NCI-H2107 (cell line): ENCODE measurements at places on chromosomes 4 and X.
A peak's percentile ranks its signal among the peaks of the same experiment; 100 is the strongest.

DNA sequence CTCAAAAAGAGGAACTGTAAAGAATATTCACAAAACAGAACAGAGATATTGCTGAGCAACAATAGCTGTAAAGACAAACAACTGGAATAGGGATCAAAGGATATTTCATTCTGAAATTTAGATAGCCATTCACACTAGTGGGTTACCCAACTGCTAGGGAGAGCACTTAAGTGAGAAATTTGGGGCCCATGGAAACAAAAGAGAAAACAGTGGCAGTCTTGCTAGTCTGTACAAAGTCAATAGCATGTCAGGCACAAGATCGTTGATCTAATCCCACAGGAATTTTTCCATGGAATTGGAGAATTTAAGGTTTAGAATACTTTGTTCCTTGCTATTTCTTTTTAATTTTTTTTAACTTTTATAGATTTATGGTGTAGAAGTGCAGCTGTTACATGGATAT lies 467.0 kb downstream of the PCDH18 start:
- DNase-seq = no peak

- no peak for DNase-seq
Observed at GRCh38 chr4:40915318-40916217, 165.8 kb downstream of the NSUN7 start.

- no peak for DNase-seq
Observed at GRCh38 chr4:88623097-88623496, 30.8 kb downstream of the HERC3 start.

DNA sequence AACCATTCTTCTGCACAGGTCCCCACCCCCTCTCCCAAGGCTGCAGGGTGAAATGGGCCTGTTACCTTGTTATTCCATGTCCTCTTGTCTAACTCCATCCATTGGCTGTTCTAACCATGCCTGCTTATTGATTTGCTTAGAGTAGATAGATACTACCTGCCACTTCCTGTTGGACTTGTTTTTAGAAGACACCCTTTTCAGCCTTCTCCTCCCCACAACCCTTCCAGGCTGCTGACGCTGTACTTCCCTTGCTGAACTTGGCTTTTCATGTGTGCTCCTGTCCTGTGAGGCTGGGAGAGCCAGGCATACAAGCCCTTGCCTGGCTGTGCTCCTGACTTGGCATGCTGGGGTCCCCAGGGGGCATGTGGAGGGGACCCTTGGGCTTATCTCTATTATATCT lies 81.9 kb downstream of the AASDH start:
- no peak for DNase-seq

DNA sequence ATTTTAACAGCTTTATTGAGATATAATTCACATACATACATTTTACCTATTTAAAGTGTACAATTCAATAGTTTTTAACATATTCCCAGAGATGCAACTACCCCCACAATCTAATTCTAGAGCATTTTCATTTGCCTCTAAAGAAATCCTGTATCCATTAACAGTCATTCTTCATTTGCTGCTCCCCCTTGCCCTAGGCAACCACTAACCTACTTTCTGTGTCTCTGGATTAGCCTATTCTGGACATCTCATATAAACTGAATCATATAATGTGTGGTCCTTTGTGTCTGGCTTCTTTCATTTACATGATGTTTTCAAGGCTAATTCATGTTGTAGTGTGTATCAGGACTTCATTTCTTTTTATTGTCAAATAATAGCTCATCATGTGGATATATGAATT lies 105.1 kb upstream of the GRPR start:
- no peak for DNase-seq

DNA sequence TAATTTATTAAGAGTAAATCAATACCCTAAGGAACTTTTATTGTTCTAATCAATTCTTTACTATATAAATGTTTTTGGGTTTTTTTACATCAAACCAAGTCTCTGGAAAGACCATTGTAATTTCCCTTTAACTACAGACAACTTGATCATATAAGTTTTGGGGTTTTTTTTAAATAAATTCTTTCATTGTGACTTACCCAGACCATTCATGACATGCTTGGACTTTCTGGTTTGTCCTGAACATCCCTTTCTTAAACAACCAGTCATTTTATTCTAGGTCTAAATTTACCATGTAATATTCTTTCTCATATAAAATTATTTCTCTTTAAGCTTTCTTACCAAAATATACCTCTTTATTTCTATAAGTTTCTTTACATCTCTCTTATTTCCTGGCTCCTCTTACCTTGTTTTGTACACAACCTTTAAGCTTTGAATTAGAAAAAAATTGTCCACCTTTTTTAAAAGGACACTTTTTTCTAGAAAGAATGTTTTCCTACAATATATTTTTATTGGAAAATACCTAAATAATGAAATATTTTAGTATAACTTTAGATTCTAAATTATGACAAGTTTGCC lies 8.4 kb downstream of the CNGA1 start:
- DNase-seq = no peak

- no peak for DNase-seq
Observed at GRCh38 chrX:98405376-98405775, 1521.7 kb downstream of the RPA4 start.

GRCh38 chr4:2360396-2360730 lies 58.1 kb downstream of the ZFYVE28 start:
- no peak for DNase-seq

GRCh38 chr4:52510939-52511565 lies 148.0 kb downstream of the USP46 start:
- DNase-seq = no peak

DNA sequence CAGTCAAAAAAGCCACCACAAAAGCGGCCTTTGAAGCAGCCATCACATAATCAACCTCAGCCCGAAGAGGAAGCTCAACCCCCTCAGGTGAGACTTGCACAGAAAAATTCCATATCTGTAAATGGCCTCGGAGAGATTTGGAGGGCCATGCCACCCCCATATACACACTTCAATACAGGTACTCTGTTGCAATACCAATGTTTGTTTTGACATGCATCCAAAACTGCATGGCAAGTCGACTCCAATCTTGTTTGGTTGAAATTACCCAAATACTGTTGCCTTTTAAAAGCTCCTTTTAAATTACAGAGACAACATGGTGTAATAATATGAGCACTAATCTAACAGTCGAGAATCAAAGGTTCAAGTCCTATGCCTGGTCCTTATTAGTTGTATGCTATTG lies 5.9 kb downstream of the ENAM start:
- DNase-seq = no peak

DNA sequence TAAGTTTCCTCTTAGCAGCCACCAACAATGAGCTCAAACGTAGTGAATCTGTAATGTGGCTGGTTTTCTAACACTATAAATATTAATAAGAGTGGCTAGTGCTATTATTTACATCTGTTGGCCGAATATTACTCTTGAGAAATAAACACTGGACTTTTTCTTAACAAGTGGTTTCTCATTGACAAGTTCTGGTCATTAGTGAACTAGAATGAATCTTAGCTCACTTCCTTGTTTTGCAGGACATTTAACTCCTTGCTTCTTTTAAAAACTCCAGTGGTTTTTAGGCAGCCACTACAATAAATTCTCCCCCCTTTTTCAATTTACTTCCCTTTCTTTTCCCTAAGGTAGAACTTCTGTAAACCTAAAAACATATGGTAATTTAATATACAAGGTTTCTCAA lies 177.2 kb downstream of the ARAP2 start:
- no peak for DNase-seq

GRCh38 chr4:114180481-114180880 lies 201.0 kb upstream of the ARSJ start:
- DNase-seq = no peak

DNA sequence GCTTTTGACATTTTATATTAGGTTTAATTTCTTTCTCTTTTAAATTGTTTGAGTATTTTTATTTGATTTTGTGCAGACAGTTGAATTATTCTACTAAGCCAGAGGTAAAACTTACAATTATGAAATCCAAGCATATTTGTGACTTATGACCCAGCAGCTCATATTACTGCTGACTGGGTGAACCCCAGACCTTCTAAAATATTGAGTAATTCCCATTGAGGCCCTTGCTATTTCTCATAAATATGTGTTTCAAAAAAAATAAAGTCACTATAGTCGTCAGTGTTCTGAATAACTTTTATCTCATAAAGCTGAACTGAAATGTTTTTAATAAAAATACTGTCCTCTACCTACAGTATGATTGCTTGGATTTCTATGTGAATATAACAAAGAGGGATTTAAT lies 303.1 kb downstream of the IQCM start:
- no peak for DNase-seq

GRCh38 chrX:18415386-18415785 lies 10.0 kb upstream of the CDKL5 start:
- DNase-seq = no peak

- no peak for DNase-seq
Observed at GRCh38 chr4:108838451-108838850, 75.6 kb upstream of the ETNPPL start.

DNA sequence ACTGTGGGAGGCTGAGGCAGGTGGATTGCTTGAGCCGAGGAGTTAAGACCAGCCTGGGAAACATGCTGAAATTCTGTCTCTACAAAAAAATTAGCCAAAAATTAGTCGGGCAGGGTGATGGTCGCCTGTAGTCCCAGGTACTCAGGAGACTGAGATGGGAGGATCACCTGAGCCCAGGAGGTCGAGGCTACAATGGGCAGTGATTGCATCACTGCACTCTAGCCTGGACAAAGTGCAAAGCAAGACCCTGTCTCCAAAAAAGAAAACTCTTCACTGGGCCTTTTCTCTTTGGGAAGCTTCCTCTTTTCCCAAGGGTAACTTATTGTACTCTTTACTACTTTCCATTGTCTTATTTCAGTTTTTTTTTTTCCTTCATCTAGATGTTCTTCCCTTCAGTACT lies 88.9 kb downstream of the UBE2K start:
- no peak for DNase-seq

DNA sequence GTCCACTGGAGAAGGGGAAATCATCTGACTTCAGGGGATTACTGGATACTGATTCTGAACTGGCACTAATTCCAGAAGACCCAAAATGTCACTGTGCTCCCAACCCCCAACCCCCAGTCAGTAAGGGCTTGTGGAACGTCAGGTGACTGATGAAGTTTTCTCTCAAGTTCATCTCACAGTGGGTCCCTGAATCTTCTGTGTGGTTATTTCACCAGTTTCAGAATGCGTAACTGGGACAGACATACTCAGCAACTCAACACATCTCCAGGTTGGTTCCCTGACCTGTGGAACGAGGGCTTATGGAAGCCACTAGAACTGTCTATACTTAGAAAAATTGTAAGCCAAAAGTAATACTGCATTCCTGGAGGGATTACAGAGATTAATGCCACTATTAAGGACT lies 45.3 kb downstream of the DDX60L start:
- no peak for DNase-seq

DNA sequence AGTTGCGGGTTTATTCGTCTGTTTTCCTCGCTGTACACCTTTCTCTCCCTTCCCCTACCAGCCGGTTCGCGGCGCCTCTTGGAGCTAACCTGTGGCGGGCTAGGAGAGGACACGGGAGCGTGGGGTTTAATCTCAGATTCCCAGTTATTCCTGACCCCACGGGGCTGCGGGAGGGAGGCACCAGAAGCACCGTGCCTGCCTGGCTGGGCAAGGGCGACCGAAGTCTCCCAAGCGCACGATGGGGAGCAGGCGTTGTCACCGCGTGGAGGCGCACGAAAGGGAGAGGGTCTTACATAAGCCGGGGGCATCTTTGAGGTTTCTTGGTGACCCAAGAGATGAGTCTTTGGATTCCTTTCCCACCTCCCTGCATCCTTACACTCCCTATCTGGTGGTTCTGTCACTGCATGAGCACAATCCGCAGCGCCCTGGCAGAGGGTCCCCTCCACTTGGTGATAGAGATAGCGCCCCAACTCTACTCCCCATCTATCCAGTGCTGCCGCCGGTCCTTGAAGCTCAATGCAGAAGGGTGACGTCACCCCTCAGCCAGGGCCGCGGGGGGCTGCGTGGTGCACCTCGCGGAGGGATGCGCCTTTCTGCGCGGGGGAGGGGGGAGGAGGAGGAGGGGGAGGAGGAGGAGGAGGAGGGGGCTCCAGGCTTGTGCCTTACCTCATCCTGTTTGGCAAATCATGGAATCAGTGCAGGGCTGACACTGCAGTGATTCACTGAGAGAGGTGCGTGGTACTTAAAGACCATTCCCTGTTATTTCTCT lies 793 bp downstream of the TSPAN7 start:
- peak; percentile 3 for DNase-seq

- no peak for DNase-seq
Observed at GRCh38 chrX:126165721-126166461, at the start of gene DCAF12L2. DCAF12L2 (minus strand) TSS chrX:126166289; CDS start chrX:126165924, 365 bp downstream.

GRCh38 chr4:52014903-52015302 lies 5.3 kb downstream of the LRRC66 start:
- no peak for DNase-seq

GRCh38 chrX:110401135-110401534 lies 42.5 kb downstream of the RTL9 start:
- DNase-seq = no peak

DNA sequence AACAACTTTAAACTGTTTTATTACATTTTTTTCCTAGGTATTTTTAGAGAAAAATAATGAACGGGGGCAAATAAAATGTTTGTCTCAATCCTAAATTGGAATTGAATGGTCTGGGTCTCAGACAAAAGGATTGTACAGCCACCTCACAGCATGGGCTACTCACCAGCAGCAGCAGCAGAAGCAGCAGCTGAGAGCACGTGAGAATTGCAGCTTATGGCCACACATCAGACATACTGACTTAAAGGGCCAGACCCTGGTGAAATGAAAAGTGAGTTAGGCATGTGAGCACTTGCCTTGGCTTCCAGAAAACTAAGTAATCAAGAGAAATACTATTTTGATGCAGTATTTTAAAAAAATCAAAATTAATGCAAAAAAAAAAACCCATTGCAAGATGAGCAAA lies 56.6 kb downstream of the AASDH start:
- DNase-seq = no peak

DNA sequence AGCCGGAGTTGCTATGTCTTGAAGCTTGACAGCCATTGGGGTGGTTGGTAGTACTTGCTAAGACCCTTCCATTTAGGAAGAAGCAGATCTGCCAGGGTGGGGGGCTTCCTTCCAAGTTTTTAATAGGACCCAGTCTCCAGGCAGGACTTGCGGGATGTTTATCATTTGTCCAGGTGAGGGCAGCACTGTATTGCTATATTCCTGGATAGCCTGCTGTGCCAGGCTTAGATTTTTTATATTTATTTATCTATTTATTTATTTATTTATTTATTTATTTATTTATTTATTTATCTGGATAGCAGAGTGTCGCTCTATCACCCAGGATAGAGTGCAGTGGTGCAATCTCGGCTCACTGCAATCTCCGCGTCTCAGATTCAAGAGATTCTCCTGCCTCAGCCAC lies 87.4 kb upstream of the CT45A1 start:
- no peak for DNase-seq

GRCh38 chr4:121213940-121214339 lies 49.8 kb upstream of the TNIP3 start:
- no peak for DNase-seq

DNA sequence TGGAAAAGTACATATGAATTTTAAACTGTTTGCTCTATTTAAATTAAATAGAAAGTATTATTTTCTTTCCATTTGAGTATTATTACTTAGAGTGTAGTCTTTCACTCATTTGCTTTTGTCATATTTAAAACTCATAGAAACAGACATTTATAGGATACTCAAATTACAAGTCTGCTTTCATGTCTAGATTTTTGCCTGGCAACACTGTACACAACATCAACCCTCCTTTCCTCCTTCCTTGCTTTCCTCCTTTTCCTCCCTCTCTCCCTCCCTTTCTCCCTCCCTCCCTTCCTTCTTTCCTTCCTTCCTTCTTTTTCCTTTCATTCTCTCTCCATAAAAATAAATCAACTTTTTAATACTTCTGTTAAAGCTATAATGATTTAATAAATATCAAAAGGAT lies 2361.2 kb downstream of the ARAP2 start:
- DNase-seq = no peak

- DNase-seq = peak; percentile 1
Observed at GRCh38 chr4:101730291-101731117, 60.0 kb upstream of the BANK1 start.
